DMS53 (cell line): ENCODE measurements at places on chromosomes 13 and 19.

GRCh38 chr13:70523622-70524021 lies 415.4 kb upstream of the KLHL1 start:
- peak; percentile 21 for DNase-seq

DNA sequence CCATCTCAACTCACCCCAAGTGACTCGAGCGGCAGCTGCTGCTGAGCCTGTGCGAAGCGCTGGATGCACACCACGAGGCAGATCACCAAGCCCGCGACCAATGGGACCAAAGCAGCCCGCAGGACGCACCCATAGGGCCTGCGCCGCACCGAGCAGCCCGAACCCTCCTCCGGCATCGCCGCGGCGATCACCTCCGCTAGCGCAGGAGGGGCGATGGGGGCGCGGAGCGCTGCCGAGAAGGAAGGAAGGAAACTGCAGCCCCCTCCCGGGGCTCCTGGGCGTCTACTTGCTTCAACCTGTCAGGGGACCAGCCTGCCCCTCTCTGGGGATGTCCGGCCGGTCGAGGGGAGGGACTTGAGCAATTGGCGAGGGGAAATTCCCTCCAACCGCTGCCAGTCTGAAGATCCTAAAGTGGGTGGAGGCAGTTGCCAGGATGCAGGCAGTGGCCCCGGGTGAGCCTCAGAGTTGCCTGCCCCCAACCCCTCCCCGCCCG lies at the start of gene CD70:
Gene CD70 (minus strand): TSS at position 324 of the 493 bp plus-strand sequence. CDS start 148 bp downstream, at position 176.
- DNase-seq: no peak

GRCh38 chr19:5364674-5365073 lies 24.1 kb upstream of the PTPRS start:
- no peak for DNase-seq

DNA sequence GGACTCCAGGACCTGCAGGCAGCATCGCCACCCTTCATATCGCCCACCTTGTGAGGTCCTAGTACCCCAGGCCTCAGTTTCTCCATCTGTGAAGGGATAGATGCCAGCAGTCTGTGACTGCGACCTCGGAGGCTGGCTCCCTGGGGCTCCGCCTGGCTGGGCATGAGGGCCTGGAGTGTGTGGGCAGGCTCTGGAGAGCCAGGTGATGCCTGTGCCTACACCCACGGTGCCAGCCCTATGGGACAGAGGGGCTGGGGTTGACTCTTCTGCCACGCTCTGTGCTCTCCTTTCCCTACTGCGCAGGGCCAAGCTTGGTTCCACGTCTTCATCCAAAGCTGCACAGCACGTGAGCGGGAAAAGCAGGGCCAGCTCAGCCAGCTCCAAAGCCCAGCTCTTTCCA lies 26.0 kb upstream of the NFIC start:
- DNase-seq: peak; percentile 40

- no peak for DNase-seq
These were observed 53.0 kb downstream of the GGACT start for GRCh38 chr13:100535426-100536135.

GRCh38 chr19:4096049-4096892 lies 27.7 kb downstream of the MAP2K2 start:
- DNase-seq: no peak
